ENCODE measurements at places on chromosomes 6 and 20.

- no peak for DNase-seq
Observed at GRCh38 chr6:150373260-150373701, 4.5 kb downstream of the IYD start.

- DNase-seq = no peak
Observed at GRCh38 chr20:44909872-44910689, at the start of gene PABPC1L. Gene PABPC1L, plus strand, starts transcription at chr20:44910060. Its CDS starts 84 bp downstream, at chr20:44910144.

GRCh38 chr6:57421503-57421902 is 104.1 kb downstream of the PRIM2 start:
- DNase-seq = no peak

GRCh38 chr6:29736563-29736962 is 13.3 kb downstream of the HLA-F start:
- DNase-seq = no peak

DNA sequence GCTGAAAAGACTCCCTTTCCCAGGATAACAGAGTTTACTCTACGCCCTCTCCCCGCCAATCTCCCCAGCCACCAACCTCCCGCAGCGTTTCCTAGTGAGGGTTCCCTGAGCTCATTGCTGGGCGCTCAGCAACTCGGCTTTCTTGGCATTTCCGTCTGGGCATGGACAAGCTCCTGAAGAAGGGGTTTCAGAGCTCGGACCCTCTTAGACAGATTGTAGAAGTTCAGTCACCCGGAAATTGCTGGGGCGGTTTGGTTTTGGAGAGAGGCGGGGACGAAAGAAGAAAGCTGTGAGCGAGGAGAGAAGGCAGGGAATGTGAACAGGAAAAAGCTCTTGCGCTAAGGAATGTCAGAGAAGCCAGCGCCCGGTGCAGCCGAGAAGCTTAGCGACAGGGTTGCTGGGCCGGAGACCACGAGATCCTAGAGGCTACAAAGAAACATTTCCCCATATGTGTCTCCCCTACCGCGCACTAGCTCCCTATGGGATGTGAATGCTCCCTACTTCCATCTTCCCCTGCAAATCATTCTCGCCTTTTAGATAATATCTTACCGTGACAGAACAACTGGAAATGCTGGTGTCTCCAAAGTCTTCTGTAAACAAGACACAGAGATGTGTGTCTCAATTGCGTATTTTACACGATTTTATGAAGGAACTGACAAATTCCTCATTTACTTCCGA is 15.8 kb downstream of the POM121L2 start:
- DNase-seq = no peak

- DNase-seq = no peak
Observed at GRCh38 chr6:36075656-36076055, 48.0 kb downstream of the MAPK14 start.

- DNase-seq = no peak
Observed at GRCh38 chr6:160750276-160750689, 48.2 kb downstream of the PLG start.

- DNase-seq = no peak
Observed at GRCh38 chr6:154653385-154653784, 79.8 kb upstream of the SCAF8 start.

- DNase-seq = no peak
Observed at GRCh38 chr6:11042750-11043377, 1.2 kb downstream of the ELOVL2 start.

DNA sequence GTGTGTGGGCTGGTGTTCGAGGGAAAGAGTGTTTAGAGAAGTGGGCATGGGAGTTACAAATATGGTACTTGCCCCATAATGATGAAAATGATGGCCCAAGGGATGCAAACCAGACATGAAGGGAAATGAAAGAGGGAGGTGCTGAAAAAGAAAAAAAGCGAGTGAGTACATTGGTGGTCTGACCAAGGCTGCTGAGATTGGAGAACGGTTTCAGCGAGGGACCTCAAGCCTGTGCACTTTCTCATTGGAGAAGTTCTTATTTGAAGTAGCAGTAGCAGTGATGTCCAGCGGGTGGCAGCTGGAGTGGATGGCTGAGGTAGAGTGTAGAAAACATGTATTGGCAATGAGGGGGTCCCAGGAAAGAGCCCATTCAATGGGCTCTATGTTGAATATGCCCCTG is 54.8 kb downstream of the TNFAIP3 start:
- DNase-seq = no peak

- DNase-seq = no peak
Observed at GRCh38 chr6:163401039-163401885, 13.3 kb upstream of the QKI start.

DNA sequence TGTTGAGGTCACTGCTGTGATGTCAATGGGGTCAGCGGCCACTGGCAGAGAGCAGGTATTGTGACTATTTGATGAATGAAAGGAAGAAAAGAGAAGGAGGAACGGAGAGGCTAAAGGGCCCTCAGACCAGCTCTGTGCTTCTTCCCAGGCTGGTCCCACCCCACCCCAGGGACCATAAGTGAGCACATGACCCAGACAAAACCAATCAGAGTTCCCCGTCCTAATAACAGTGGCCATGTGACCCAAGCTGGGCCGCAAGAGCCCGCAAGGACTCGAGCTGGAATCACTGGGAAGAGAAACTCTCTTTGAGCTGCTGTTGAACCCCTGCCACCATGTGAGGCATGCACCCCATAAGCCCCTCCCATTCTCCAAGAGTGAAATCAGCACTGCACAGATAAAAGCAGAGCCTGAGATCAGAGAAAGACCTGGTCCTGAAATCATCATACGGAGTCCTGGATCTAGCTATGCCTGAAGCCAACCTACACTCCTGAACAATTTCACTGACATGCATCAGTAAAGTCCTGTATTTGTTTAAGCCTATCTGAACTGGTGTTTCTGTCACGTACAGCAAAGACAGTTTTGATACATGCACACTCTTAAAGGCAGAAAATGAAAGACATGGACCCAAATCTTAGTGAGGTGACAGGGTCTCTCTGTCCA is 90.2 kb downstream of the PREX1 start:
- DNase-seq = no peak

- no peak for DNase-seq
Observed at GRCh38 chr6:143429970-143430369, 20.5 kb downstream of the ADAT2 start.

- no peak for DNase-seq
Observed at GRCh38 chr6:119307056-119307455, 42.5 kb downstream of the MAN1A1 start.

- no peak for DNase-seq
Observed at GRCh38 chr6:21395121-21395520, 198.4 kb upstream of the SOX4 start.

DNA sequence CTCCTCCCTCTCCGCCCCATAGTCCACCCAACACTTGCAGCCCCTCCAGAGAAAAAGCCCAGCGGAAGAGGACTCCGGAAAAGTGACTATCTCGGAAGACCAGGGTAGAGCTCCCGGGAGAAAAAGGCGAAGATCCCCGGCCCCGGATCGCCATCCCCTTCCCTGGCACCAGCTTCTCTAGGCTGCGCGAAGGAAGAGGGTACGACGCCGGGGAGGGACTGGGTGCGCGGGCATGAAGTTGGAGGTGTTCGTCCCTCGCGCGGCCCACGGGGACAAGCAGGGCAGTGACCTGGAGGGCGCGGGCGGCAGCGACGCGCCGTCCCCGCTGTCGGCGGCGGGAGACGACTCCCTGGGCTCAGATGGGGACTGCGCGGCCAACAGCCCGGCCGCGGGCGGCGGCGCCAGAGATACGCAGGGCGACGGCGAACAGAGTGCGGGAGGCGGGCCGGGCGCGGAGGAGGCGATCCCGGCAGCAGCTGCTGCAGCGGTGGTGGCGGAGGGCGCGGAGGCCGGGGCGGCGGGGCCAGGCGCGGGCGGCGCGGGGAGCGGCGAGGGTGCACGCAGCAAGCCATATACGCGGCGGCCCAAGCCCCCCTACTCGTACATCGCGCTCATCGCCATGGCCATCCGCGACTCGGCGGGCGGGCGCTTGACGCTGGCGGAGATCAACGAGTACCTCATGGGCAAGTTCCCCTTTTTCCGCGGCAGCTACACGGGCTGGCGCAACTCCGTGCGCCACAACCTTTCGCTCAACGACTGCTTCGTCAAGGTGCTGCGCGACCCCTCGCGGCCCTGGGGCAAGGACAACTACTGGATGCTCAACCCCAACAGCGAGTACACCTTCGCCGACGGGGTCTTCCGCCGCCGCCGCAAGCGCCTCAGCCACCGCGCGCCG is 822 bp downstream of the FOXQ1 start:
- DNase-seq = no peak

GRCh38 chr6:21732731-21733130 is 139.2 kb downstream of the SOX4 start:
- no peak for DNase-seq

DNA sequence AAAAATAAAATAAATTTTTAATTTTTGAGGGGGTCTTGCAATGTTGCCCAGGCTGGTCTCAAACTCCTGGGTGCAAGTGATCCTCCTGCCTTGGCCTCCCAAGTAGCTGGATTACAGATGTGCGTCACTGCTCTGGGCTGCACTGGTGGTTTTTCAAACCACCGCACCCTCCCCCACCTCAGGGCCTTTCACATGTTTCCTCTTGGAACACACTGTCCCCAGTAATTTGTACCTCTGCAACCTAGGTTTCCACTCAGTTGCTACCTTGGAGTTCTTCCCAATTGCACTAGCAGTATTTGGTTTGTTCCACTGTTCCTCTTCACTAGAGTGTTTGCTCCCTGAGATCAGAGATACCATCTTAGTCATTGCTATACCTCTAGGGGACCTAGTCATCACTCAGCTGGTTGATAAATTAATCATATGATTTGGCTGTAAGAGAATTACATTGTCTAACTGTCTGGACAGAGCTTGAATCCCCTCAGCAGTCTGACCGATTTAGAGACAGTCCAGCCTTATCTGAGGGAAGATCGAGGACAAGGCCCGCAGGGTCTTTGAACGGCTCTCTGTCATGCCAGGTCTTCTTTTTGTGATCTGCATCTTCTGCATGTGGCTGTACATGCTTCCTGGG is 32.0 kb downstream of the CEP43 start:
- DNase-seq = no peak

GRCh38 chr6:151101161-151101815 is 138.5 kb upstream of the AKAP12 start:
- no peak for DNase-seq

GRCh38 chr20:36875702-36876472 is at the start of gene TLDC2:
Gene TLDC2, plus strand, starts transcription at chr20:36876138. Its CDS starts 37 bp downstream, at chr20:36876175.
- no peak for DNase-seq

GRCh38 chr20:2829376-2829775 is 11.1 kb downstream of the PCED1A start:
- DNase-seq = no peak

DNA sequence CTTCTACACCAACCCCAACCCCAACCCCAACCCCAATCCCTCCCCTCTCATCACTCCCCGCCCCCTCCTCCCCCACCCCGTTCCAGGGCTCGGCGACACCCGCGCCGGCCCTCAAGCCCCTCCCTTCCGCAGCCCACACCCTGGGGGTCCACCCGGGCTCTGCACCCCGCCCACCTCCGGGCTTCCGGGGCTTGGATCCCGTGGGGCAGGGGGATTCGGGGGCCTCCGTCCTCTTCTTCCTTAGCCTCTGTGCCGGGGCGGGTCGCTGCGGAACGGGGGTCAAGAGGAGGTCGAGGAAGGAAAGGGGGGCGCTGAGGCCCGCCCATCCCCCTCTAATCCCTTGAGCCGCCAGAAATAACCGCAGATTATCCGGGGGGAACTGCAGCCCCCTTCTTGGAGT is 690 bp downstream of the TULP1 start:
- no peak for DNase-seq

DNA sequence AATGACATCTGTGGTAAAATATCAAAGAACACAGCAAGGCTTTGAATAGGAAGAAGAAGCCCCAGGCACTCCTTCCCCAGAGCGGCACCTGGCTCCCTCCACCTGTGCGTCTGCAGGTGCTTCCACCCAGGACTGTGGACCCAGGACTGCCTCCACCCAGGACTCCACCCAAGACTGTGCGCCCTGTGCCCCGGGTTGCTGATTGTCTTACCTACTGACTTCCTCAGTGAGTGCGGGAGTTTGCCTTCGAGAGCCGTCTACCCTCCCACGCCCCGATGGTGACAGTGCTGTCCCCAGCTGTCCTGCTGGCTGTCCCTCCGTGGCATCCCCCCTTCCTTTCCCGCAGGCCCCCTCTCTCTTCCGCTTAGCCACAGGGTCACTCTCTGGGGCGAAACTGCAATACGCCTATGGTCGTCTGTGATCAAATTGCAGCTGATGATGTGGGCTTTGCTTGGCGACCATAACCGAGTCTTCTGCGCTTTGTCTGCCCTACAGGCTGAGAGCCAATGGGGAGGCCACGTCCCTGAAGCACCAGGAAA is 52.1 kb downstream of the IRF4 start:
- DNase-seq = no peak

GRCh38 chr20:8589956-8590355 is 457.9 kb downstream of the PLCB1 start:
- no peak for DNase-seq

- no peak for DNase-seq
Observed at GRCh38 chr6:43172104-43173007, 1.3 kb downstream of the SRF start.

- no peak for DNase-seq
Observed at GRCh38 chr6:161383951-161384350, 110.1 kb upstream of the AGPAT4 start.

GRCh38 chr6:133741375-133741861 is 147.5 kb upstream of the TCF21 start:
- no peak for DNase-seq

- no peak for DNase-seq
Observed at GRCh38 chr6:151380848-151381205, 10.5 kb downstream of the ZBTB2 start.

GRCh38 chr20:25014816-25015215 is 22.3 kb upstream of the APMAP start:
- DNase-seq = no peak

- no peak for DNase-seq
Observed at GRCh38 chr6:29749308-29749662, 26.1 kb downstream of the HLA-F start.

GRCh38 chr20:24439737-24440387 is 29.6 kb upstream of the SYNDIG1 start:
- DNase-seq = no peak

GRCh38 chr6:217048-217659 is 75.1 kb upstream of the DUSP22 start:
- DNase-seq = no peak

GRCh38 chr20:13494019-13494418 is 144.7 kb downstream of the TASP1 start:
- no peak for DNase-seq

DNA sequence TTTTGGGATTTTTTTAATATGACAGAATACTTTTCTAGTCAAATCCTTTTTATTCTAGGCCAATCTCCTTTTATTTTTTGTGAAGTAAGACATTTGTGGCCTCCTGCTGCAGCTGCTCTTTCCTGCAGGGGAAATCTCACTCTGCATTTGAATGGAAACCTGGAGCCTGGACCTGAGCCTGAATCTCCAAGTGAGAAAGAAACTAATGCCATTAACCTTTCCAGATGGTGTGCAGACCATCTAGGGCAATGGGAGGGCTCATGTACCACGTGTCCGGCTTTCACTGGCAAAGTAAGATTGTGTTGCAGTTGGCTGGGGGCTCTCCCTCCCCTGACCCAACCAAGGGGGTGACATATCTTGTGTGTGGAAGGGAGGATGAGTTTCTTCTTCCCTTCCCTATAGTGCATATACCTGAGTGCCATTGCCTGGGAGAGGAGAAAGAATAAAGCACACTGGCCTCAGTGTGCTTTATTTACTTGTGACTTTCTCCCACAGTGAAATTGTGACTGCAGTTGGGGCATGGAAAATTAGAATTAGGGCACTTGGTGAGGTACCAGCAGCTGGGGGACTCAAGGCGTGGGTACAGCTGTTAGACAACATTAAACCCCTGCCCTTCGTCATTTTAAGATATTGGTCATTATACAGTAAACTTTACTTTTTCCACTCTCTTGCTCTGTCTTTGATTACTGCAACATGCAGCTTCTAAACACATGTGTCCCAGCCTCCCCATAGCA is 159.8 kb upstream of the RIN2 start:
- no peak for DNase-seq

- no peak for DNase-seq
Observed at GRCh38 chr20:50654904-50655303, 36.4 kb downstream of the RIPOR3 start.
